ENCODE measurements at places on chromosomes 13 and 19. TPM values are rescaled to one million over a fixed set of nuclear protein-coding genes. Genes with fewer than 3 reads are reported as not detected.
A peak's percentile ranks its signal among the peaks of the same experiment; 100 is the strongest.

DNA sequence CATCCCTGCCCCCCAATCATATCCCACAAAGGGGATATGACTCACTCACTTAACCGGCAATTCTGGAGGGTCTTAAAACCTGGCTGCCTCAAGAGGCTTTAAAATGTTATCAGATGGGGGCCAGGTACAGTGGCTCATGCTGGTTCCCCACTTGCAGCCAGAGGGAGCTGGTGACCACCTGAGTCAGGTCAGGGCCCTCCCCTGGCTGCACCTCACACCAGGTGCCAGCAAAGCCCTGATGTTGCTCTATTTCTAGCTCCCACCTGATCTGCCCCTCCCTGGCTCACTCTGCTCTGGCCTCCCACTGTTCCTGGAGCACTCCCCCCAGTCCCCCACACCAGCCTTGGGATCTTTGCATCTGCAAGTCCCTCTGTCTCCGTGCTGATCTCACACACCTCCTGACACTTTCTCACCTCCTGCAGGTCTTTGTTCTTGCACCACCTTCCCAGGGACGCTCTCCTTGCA is 14.2 kb downstream of the HPN start:
- DNase-seq, result no peak

GRCh38 chr13:48852911-48853727 is 122.6 kb upstream of the FNDC3A start:
- DNase-seq, result no peak

DNA sequence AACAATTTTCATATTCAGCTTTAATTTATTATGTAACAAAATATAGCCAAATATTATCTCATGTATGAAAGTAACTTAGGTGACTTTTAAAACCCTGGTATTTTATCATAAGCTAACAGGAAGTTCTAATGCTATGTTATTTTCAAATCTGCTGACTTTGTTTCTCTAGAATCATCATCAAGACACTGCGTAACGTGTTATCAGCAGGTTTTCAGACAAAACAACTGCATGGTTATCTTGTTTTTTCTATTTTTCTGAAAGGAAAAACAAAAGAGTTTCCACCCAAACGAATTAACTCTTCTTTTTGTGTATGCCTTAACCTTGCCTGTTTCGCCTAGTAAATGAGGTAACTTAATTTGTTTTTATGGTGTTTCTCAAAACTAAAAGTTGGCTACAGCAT is 156.3 kb downstream of the TBC1D4 start:
- DNase-seq, result no peak

- no peak for DNase-seq
Observed at GRCh38 chr19:36266375-36266961, 51.6 kb downstream of the ZNF146 start.

DNA sequence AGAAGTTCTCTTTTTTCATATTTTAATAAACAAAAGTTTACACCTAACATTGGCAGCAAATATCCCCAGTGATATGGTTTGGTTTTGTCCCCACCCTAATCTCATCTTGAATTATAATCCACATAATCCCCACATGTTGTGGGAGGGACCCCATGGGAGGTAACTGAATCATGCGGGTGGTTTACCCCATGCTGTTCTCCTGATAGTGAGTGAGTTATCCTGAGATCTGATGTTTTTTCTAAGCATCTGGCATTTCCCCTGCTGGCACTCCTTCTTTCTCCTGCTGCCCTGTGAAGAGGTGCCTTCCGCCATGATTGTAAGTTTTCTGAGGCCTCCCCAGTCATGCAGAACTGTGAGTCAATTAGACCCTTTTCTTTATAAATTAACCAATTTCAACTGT is 214.7 kb downstream of the SLITRK1 start:
- DNase-seq, result no peak

- DNase-seq, result no peak
Observed at GRCh38 chr13:40193286-40194223, 472.9 kb downstream of the FOXO1 start.

- DNase-seq, result no peak
Observed at GRCh38 chr19:33683881-33684537, 62.3 kb downstream of the CHST8 start.

- peak; percentile 74 for DNase-seq
Observed at GRCh38 chr19:45526143-45526542, 18.9 kb downstream of the VASP start.

The ZNF723 gene
- total RNA-seq, result not detected

GRCh38 chr19:964761-965694 is 19.1 kb upstream of the WDR18 start:
- DNase-seq, result no peak

GRCh38 chr19:43337737-43338136 is 15.7 kb upstream of the CD177 start:
- DNase-seq, result no peak

The ZNF836 gene
- total RNA-seq, result 19.7 TPM

- DNase-seq, result no peak
Observed at GRCh38 chr19:48506138-48506733, 5.4 kb downstream of the LMTK3 start.

- no peak for DNase-seq
Observed at GRCh38 chr13:28185256-28185655, 46.9 kb downstream of the PAN3 start.

The PNMA8A gene
- 9.3 TPM for total RNA-seq

- DNase-seq, result no peak
Observed at GRCh38 chr13:50078895-50079654, 63.8 kb downstream of the KCNRG start.

GRCh38 chr13:29270271-29270985 is 325.1 kb downstream of the SLC7A1 start:
- no peak for DNase-seq

- DNase-seq, result no peak
Observed at GRCh38 chr13:47142105-47142504, 245.3 kb upstream of the HTR2A start.

DNA sequence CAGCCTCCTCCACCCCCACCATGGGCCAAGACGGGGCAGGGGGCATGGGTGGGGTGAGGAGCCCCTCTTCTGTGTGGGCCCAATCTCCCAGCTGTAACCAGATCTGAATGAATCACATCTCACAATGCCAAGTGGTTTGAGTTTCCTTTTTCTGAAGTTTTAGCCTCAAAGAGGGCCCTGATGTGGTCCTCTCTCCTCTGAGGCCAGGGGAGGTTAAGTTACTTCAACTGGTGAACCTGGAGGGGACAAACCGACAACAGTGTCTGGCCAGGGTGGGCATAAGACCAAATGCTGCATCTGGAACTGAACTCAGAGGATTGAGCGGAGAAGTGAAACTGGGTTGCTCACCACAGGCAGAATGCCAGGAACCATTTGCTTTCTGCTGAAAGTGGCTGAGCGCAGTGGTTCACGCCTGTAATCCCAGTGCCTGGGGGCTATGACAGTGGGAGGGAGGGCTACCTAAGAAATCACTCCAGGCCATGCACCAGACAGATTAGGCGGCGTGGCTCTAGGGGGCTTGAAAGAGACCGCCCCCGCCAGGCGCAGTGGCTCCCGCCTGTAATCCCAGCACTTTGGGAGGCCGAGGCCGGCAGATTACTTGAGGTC is 15.4 kb upstream of the IRGC start:
- peak; percentile 70 for DNase-seq

DNA sequence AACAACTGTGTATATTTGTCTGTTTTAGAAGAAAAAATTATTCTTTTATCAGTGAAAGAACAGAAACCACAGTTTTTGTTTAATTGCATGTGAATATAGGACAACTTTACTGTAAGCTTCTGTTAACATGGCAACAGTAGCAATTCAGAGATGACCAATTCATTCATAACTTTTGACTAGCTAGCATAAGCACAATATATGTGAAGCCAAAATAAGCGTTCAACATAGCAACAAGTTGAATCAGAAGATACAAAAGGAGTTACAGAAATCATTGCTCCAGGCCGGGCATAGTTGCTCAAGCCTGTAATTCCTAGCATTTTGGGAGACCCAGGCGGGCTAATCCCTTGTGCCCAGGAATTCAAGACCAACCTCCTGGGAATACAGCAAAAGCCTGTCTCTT is 197.1 kb upstream of the GPC6 start:
- no peak for DNase-seq

DNA sequence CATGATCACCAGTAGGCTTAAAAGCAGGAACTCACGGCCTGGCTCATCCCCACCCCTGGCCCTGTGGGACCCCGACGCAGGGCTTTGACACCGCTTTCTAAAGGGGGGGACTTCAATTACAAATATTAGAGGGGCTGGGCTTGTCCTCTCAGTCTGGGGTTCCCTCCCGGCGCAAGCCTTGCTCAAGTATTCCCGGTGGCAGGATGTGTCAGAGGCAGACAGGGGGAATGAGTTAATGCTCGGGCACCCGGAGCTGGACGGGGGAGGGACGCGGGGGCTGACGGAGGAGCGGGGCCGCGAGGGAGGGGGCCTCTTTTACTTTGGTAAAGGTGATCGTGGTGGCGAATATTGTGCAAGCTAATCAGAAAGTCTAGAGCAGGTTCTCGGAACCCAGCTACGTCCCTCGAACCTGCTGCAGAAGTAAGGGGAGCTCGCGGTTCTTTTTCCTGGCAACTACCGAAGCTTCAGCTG is 1.1 kb downstream of the FGF14 start:
- no peak for DNase-seq

- DNase-seq, result peak; percentile 58
Observed at GRCh38 chr19:21482863-21483276, 22.5 kb upstream of the ZNF429 start.

- no peak for DNase-seq
Observed at GRCh38 chr19:7083076-7083956, 13.8 kb downstream of the ZNF557 start.

The AP3D1 gene
- 81.4 TPM for total RNA-seq

- peak; percentile 71 for DNase-seq
Observed at GRCh38 chr13:48595431-48596429, 58.0 kb upstream of the CYSLTR2 start.

- DNase-seq, result no peak
Observed at GRCh38 chr19:15316498-15316897, 15.8 kb downstream of the BRD4 start.

- DNase-seq, result no peak
Observed at GRCh38 chr13:110162866-110163658, 143.9 kb downstream of the COL4A1 start.

GRCh38 chr13:48908381-48909055 is 67.2 kb upstream of the FNDC3A start:
- DNase-seq, result no peak

DNA sequence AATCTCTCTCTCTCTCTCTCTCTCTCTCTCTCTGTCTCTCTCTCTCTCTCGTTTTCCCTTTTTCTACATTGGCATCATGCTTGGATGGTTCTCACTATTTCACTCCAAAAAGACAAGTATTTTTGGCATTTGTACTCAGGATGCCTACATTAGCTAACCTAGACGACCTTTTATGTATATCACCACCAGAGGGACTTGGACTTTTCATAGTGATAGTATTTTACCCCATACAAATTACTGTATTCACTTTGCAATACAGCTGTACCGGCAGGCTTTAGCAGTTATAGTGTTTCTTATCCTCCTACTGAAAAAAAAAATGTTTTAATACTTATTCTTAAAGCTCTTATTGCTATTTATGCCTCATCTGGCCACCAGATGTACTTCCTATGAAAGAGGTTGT is 687.2 kb upstream of the KLHL1 start:
- no peak for DNase-seq

The FAM216B gene
- not detected for total RNA-seq

The CEACAM6 gene
- total RNA-seq, result 1.1 TPM
